ENCODE measurements at places on chromosomes 16 and 17.

GRCh38 chr17:79388556-79389295 is 222.1 kb downstream of the RBFOX3 start:
- DNase-seq, result no peak

DNA sequence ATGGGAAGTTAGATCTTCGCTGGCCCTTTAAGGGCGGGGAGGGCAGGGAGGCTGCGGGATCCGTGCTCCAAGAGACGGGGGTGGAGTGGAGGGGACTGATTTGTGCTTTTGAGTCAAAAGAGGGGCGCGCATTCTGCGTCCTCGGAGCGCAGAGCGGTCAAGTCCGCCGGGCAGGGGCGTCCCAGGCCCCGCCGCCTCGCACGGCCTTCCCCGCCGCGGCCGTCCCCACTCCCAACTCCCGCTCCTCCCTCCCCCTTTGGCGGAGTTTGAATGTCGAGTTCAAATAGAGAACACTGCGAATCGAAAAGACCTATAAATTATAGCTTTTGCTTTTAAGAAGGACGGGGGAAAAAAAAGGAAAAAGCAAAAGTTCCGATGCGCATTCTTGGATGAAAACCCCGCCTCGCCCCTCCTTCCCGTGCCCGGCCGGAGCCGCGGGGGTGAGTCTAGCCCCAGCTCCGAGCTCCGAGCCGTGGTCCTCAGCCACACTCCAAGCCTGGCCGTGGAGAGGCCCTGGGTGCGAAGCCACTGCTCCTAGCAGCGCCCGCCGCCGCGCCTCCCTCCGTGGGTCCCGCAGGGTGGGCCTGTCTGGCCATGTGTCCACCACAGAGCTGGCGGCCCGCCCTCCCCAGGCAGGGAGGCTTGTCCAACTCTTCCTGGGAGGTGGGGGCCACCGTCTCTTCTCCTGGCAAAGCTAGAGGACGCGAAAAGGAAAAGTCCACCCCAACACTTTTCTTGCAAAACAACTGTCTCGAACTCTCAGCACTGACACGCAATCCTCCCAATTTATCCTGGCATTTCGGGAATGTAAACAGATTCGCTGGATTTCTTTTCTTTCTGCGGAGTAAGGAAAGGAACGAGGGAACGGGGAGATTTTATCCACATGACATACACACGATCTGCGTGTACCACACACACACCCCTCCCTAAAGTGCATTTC is 3.6 kb downstream of the CBX8 start:
- DNase-seq, result no peak

DNA sequence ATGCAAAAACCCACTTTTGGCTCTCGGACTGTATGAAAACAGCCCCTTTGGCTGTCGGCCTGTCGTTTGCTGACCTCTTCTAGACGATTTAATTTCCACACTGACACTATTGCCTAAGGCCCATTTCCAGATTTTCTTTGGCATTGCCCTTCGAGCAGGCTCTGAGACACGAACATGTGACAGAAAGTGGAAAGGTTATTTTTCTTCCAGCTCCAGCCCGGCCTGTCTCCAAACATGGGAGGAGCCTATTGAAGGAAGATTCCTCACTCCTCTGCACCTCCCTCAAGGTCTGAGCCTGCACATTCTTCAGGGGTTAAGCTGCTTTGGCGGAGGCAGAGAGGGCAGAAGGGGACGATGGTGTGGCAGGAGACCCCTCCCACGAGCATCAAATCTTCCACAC is 85.9 kb upstream of the FOXF1 start:
- DNase-seq, result no peak

DNA sequence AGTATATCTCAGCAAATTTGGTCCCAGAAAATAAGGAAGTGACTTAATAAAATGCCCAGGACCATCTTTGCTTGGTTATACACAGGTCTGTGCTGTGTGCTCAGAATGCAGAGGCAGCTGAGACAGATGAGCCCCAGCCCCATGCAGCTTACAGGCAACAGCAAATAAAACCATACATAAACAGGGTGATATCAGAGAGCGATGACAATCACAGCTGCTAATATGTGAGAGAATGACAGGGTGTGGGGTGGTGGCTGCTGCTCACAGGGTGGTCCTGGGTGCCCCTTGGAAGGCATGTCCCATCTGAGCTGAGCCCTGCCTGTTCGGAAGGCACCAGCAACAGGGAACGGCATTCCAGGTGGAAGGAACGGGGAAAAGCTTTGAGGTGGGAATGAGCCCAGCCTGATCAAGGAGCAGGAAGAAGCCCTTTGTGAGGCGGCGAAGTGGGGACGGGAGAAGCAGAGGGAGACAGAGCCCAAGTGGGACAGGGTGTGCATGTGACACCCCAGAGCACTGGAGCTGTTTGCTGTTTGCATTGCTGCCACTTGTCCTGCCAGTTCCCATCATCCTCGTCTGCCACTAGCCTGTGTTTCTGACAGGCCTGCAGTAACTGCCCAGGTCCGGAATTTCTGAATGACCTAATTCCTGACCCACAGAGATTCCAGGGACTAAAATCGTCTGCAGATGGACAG is 150.5 kb downstream of the KATNIP start:
- no peak for DNase-seq

- DNase-seq, result no peak
Measured at GRCh38 chr16:61412562-61412961, 623.7 kb downstream of the CDH8 start.

- no peak for DNase-seq
Measured at GRCh38 chr17:81437191-81437651, 42.0 kb downstream of the BAHCC1 start.

- no peak for DNase-seq
Measured at GRCh38 chr17:77317091-77317750, 176.5 kb downstream of the SEC14L1 start.

- DNase-seq, result no peak
Measured at GRCh38 chr16:86038926-86039310, 140.0 kb downstream of the IRF8 start.

All from globus pallidus (tissue), 1 donor.